ENCODE measurements at places on chromosomes 5 and 9.
A peak's percentile ranks its signal among the peaks of the same experiment; 100 is the strongest.

DNA sequence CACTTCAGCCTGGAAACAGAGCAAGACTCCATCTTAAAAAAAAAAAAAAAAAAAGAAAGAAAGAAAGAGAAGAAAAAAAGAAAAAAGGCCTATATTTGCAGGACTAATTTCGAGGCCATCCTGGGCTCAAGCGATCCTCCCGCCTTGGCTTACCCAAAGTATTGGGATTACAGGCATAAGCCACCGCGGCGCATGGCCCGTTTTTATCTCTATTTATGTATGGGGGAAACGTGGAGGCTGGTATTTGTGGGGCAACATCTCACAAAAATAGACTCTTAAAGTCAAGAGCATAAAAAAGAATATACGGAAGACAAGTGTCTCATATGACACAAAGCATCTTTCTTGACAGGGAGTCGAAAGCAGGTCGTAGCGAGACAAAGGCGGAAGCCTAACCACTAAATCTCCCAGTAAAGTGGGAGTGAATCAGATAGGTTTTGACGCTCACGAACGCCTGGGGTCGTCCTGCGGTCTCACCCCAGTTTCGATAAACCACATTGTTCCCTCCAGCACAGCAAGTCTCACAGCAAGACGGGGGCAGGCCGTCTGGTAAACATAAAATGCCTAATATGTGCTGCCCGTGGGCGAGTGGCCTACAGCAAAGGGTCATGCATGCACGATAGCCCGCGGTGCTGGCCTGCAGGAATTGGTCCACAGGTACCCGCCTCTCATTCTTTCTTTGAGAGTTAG is 1.8 kb upstream of the TRIM41 start:
- no peak for DNase-seq

- no peak for DNase-seq
Measured at GRCh38 chr9:82903503-82903902, 159.4 kb downstream of the RASEF start.

DNA sequence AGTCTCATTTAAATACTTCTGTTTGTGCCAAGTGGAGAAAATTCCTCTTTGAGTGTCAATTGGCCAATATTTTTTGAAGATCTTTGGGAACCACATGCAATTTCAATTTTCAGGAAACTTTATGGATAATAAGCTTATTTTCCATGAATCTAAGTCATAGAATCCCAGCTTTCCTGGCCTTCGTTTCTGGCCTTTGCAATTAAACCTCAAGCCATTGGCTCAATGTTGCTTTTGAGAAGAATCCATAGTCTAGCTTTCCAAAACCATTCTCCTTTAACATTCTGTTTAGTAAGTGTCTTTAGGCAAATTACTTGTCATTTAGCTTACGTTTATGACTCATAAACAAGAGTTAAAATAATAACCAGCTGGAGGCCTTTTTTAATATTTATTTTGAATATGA is 145.0 kb upstream of the FTMT start:
- no peak for DNase-seq

DNA sequence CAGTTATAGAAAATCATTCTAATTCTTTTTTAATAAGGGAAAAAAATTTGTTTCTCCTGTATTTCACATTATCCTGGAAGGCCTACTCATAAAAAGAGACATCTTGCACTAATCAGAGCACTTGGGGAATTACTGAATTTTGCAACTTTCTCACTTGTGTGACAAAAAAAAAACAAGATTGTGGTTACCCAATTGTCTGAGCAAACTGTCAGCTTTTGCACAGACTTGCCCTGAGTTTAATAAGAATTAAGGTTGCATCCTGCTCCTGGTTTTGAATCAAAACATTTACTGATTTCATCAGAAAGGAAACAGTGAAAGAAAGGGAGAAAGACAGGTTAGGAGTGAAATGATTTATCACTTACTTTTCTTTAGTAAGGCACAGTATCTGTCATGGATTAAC is 10.6 kb upstream of the SH3RF2 start:
- DNase-seq: no peak

- peak; percentile 83 for DNase-seq
Measured at GRCh38 chr5:78003919-78004318, 227.8 kb upstream of the TBCA start.

DNA sequence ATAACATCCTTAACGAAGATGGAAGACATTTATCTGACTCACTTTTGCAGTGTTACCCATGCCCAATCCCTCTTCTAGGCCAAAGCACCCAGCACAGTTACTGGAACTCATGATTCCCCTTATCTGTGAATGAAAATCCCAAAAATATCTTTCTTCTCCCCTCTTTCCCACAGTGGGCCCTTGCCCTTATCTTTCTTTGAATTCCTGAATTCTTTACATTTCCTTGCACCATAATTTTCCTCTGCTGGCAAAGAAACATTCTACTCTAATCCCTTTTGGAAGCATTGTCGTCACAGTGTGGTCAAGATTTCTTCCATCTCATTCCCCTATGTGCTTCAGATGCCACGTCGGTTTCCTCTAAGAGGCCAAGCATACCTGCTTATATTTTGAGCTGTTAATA is 135.9 kb upstream of the LIFR start:
- no peak for DNase-seq

DNA sequence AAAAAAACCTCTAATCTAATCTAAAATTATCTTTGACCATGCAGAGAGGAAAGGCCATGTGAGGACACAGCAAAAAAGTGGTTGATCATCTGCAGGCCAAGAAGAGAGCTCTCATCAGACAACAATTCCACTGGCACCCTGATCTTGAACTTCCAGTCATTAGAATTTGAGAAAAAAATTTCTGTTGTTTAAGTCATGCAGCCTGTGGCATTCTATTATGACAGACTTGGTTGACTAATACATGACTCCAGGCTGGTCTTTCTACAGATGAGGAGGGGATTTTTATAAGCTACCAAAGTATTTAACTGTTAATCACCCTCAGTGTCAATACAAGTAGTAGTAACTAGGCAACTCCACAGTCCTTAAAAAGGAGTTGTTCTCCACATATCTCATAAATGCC is 358.5 kb upstream of the RGMB start:
- no peak for DNase-seq

GRCh38 chr9:87873607-87874303 is 8.9 kb upstream of the SPATA31E1 start:
- no peak for DNase-seq

DNA sequence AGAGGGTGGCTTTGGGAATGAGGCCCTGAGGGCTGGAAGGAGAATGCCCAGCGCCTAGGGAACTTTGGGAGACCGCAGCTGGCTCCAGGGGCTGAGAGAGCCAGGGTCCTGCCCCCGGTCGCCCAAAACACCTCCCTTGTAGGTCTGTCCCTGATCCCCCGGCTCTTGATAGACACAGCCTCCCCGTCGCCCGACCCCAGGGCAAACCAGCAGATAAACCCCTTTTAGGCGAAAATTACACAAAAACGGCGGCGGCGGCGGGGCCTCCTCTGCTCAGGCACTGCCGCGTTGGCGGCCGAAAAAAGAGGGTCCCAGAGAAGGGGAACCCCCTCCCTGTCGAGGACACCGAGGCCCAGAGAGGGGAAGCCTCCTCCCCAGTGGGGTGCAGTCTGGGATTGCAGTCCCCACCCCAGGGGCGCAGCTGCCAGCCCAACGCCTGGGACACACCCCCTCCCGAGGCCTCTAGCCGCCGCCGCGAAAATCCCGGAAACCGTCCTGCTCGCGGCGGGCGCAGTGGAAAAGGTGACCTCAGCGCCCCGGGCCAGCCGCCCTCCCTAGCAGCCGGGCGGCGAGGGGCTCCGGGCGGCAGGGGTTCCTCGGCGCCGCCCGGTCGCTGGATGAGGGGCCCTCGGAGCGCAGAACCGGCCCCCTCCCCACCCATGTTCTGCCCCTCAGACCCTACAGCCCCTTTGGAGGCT is 3.1 kb upstream of the BARX1 start:
- DNase-seq: no peak

DNA sequence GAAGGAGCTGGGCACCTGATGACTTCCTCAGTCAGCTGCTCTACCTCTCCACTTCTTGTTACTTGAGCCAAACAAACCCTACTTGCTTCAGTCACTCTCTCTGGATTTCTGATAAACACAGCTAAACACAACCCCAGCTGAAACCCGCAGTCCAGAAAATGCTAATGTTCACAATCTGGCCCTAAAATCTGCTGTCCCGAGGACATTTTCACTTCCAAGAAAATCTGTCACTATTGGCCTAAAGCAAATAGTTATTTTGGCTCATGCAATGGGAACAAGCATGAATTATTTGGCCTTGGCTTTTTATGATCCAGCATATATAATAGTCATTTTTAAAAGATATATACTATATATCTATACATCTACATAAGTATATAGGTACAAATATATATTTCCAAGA is 19.1 kb downstream of the FAM81B start:
- DNase-seq: no peak

- no peak for DNase-seq
Measured at GRCh38 chr5:67732471-67732870, 483.1 kb upstream of the PIK3R1 start.

GRCh38 chr9:127195976-127196825 is 68.4 kb upstream of the GARNL3 start:
- no peak for DNase-seq

GRCh38 chr5:111680737-111681413 is 76.1 kb downstream of the NREP start:
- peak; percentile 17 for DNase-seq

- DNase-seq: no peak
Measured at GRCh38 chr9:125534971-125535701, 171.9 kb downstream of the MAPKAP1 start.

DNA sequence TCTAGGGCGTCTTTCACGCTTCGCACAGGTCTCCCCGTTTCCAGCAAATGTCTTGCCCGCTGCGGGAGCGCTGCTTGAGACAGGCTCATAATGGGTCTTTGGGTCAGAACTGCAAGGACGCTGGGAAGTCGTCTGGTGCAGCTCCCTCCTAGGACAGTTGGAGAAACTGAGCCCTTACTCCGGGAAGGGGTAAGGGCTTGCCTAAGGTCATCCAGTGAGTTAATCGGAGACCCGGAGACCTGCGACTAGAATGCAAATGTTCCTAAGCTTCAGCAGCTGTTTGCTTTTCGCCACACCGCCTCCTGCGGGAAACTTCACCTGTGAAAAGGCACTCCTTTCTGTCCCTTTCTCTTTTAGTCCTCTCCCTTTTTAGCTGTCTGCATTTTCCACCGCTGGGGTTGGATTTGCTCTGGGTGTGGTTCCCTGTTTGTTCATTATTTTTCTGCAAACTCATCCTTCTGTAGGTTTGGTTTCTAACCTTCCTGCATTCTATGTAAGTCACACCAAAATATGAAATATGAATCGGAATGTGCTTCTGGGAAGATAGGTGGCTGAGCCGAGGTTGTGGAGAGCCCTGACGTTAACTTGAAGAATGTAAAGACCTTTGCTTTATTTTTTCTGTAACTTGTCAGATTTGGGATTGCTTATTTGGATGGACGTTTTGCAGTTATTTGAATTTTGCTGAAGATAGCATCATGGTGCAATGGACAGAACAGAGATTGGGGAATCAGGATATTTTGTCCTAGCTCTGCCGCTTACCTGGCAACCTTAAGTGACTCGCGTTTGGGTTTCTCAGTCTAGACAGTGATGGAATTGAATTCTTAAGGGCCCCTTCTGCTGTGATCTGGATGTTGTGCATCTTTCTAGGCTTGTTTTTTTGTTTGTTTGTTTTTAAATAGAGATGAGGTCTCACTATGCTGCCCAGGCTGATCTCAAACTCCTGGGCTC is 909 bp downstream of the SLC36A1 start:
- no peak for DNase-seq

DNA sequence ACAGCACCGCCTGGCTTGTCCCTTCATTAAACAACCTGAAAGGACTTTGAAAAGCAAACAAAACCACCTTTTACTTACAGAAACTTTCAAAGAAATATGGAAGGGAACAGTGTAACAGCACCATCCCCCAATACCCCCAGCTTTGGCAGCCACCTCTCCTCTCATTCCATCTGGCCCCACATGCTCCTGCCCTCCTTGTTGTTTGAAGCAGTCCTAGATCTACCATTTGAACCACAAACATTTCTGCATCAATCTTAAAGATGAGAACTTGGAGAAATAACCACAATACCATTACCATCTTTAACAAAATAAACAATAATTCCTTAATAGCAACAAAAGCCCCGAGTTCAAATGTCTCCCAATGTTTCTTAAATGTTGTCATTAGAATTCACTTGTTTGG is 17.8 kb upstream of the COL15A1 start:
- no peak for DNase-seq

DNA sequence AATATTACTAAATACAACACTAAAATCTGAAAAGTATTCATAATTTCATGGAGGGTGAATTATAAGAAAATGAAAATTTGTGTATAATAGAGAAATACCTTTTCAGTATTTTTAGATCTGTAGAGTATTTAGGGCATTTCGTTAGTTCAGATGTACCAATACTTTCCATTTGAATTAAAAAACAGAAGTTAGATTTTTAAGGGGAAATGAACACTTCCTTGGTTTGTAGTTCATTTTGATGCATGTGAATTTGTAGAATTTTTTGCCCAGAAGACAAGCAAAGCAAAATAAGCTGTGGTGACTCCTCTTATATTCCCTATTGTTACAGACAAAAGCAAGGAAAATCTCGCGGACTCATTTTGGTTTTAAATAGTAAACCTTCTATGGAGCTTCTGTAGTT is 209.0 kb upstream of the RPS23 start:
- DNase-seq: no peak

- no peak for DNase-seq
Measured at GRCh38 chr5:31255041-31255440, 61.6 kb downstream of the CDH6 start.

- DNase-seq: no peak
Measured at GRCh38 chr5:114391321-114391720, 29.5 kb downstream of the KCNN2 start.

DNA sequence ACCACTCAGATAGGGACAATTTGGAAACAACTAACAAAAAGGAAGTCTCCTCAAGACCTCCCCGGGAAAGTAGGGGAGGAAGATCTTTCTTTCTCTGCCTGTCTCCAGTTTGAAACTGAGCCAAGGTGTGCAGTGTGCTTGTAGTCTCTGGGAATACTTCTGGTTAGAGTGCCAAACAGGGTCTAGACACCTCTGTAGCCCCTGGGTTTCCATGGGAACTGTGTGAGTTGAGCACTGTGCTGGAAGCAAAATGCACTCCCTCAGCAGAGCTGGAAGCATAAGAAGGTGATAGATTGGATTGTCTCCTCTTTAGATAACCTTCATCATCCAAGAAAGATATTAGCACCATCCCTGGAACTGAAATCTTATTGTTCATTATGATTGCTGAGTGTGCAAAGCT is 129.2 kb upstream of the TNPO1 start:
- no peak for DNase-seq

- no peak for DNase-seq
Measured at GRCh38 chr5:39158127-39158593, 61.2 kb downstream of the FYB1 start.

GRCh38 chr9:131290036-131290766 is 678 bp downstream of the PLPP7 start:
- no peak for DNase-seq

DNA sequence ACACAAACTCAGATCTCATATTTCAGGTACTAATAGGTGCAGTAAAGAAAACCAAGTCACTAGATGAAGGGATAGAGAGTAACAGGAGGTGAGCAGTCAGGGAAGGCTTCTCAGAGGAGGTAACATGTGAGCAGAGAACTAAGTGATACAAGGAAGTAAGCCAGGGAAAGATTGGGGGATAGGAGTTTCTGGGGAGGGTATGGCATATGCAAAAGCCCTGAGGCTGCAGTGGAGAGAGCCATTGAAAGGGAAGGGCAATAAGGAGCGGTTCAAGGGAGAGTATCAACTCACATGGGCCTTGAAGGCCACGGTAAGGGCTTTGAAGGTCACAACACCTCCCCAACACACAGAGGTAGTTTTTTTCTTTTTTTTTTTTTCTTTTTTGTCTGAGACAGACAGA is 6.9 kb downstream of the OLFML2A start:
- DNase-seq: no peak

GRCh38 chr9:76987594-76988200 is 31.8 kb upstream of the FOXB2 start:
- peak; percentile 82 for DNase-seq

GRCh38 chr5:137315534-137316345 is 183.4 kb downstream of the SPOCK1 start:
- no peak for DNase-seq

Data from DMS153 (cell line).